ENCODE measurements at places on chromosomes 3 and 15.

DNA sequence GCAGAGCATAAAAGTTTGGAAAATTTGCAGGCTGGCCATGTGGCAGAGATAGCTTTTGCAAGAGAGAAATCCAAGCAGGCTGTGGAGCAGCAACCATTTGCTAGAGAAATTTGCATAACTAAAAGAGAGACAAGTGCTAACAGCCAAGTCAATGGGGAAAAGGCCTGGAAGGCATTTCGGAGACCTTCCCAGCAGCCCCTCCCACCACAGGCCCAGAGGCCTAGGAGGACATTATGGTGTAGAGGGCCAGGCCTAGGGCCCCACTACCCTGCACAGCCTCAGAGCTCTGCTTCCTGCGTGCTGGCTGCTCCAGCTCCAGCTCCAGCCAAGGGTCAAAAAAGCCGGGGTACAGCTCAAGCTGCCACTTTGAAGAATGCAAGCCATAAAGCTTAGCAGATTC, 82.7 kb downstream of the MYO5A start:
- DNase-seq: no peak

DNA sequence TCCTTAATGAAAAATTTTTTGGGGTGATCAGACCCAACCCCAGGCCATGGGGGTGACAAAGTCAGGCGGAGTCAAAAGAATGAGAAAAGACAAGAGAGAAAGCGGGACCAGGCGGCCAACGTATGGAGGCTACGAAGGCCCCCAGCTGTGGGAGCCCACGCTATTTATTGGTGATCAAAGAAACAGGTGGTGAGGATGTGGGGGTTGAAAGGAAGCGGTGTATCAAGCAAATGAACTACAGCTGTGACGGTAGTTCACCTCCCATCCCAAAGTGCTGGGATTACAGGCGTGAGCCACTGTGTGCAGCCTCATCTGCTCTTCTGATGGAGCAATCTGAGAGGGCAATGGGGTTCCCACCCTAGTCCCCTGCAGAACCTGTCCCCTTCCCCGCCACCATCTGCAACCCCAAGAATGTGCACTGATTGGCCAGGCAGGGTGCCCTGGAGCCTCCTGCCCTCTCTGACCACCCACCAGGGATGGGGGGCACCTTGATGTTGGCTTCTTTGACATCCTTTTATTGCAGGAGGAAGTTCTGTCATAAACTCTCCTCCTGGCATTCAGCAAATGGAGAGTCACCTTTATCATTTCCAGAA, 1.1 kb upstream of the CHRNA3 start:
- no peak for DNase-seq

- DNase-seq: no peak
These were observed 126.8 kb upstream of the UBE3A start for GRCh38 chr15:25565470-25566264.

DNA sequence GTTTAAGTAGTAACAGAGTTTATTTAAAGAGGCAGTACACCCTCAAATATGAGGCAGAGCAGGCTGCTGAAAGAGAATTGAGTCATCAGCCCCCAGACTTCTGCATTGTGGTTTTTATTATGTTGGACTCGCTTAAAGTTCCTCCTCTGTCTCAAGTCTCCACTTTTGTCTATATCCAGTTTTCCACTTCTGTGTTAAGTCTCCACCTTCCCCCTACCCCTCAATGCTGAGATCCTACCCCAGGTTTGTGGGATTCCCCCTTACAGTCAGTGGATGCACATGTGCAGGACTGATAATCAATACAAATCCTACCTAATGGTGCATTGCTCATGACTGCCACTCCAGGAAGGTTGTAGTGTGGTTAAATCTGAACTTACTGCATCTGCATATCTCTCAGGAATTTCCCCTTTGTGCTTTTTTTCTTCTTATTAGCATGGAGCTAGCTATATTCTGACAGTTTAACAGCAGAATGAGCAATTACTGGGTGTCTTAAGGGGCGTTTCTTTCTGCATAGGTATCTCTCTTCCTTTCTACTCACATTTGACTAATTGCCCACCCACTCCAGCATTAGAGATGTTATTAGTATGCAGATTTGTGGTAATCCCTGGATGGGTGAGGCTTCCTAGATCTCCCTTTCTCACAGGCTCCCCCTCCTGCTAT, 11.9 kb upstream of the CD200R1L start:
- DNase-seq: peak; percentile 45

DNA sequence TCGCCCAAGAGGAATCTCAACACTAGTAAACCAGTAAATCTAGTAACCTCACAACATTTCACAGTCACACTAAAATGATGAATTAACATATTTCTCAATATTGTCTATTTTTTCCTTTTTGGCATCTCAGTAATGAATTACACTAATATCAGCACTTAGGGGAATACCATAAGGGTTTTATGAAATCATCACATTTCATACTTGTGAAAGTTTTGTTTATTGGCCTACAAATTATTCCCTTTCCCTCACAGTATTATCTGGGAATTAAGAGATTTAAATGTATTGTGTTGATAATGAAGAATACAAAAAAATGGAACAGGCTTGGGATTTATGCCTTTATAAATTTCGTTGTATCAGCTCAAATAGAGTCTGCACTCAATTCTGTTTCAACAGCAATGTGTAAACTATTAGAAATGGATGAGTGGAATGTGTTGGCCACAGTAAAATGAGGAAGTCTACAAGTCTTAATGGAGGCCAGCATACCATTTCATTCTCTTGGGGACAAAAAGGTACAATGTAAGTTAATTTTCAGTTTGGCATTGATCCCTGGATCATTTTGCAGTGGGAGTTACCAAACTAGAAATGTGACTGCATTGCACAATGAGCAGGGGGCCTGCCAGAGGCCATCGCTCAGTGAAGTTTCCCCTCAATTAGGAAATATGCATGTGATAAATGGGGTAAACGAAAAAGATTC, 195.4 kb downstream of the FMN1 start:
- no peak for DNase-seq

GRCh38 chr3:133503409-133503808, 70.1 kb upstream of the CDV3 start:
- no peak for DNase-seq

- peak; percentile 68 for DNase-seq
These were observed 54.8 kb upstream of the P3H2 start for GRCh38 chr3:190175490-190175889.

DNA sequence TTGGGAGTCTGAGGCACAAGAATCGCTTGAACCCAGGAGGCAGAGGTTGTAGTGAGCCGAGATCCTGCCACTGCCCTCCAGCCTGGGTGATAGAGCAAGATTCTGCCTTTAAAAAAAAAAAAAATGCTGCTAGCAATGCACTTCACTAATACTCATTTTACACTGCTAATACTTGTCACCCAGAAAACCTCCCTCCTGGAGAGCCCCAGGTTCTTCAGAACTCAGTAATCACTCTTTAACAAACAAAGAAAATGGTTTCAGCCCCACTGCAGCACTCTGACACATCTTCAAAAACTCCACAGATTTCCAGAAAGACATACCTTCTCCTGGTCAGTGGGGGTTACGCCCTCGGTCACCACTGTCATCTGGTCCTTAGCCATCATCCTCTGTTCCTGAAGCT, 366.7 kb downstream of the SHQ1 start:
- no peak for DNase-seq

GRCh38 chr3:142725357-142725739, 1.5 kb downstream of the TRPC1 start:
- DNase-seq: no peak

- DNase-seq: peak; percentile 15
These were observed 7.4 kb downstream of the A4GNT start for GRCh38 chr3:138124706-138125355.

GRCh38 chr15:72235298-72235697, 4.3 kb upstream of the PKM start:
- no peak for DNase-seq

- peak; percentile 78 for DNase-seq
These were observed 163.2 kb downstream of the B3GALNT1 start for GRCh38 chr3:160941885-160942494.

- DNase-seq: no peak
These were observed 130.9 kb upstream of the ICE2 start for GRCh38 chr15:60609721-60610320.

- no peak for DNase-seq
These were observed 354.8 kb upstream of the C2CD4B start for GRCh38 chr15:62519900-62520299.

GRCh38 chr3:172203522-172204258, 164.3 kb downstream of the FNDC3B start:
- DNase-seq: no peak

- DNase-seq: peak; percentile 51
These were observed 301.7 kb downstream of the TIGIT start for GRCh38 chr3:114595522-114596028.

All from M059J (cell line).